Activated naive CD8-positive, alpha-beta T cell treated with anti-CD3 and anti-CD28 coated beads for 36 hours (primary cell): ENCODE measurements at places on chromosomes 1 and 21.

DNA sequence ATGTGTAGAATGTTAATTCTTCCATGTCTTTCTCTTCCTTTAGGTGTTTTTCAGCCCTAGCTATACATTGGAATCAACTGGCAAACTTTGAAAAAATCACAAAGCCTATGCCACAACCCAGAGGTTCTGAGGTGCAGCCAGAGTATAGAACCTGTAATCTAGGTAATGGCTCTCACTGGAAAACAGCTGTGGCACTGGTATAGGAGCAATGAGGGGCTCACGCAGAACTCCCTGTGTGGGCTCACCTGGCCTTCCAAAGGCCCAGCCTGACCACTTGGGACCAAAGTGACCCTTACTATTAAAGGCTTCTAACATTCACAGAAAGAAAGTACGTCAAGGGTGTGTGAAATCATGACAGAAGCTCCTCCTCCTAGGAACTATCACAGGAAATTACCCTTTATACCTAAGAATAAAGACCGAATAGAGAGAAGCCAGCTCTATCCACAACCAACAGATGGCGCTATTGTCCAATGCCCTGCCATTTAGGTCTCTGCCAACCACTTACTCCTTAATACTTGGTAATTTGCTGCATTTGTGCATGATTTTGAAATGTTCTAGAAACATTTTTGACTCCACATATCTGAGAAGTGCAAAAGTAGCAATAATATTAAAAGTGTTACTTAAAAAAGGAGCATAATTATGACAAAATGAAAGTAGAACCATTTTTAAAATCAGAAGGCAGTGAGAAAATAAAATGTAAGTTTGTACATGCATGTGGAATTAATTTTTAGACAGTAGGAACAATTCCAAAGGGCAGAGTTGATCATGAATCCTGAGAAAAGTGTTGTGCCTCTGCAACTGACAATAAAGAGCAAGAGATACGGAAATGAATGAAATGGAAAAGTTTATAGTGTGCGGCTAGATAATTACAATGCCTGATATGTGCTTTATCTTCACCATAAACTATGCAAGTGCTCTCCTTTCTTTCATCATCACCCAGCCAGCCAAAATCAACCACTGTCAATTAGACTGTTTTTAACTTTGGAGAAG is 93.1 kb upstream of the HAO2 start:
- peak; percentile 18 for DNase-seq

GRCh38 chr1:186374303-186375151 is 526 bp downstream of the TPR start:
- peak; percentile 29 for DNase-seq

GRCh38 chr1:22932803-22933470 is 39.7 kb downstream of the LACTBL1 start:
- DNase-seq = no peak

DNA sequence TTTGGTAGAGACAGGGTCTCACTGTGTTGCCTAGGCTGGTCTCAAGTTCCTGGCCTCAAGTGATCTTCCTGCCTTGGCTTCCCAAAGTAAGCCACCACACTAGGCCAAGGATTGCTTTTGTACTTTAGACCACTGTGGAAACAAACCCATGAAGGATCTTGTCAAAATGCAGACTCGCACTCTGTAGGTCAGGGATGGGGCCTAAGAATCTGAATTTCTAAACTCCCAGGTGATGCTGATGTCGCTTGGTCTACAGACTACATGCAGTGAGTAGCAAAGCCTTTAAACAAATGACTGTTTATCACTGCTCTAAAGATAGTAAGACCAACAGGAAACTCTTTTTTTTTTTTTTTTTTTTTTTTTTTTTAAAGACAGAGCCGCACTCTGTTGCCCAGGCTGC is 54.1 kb upstream of the MUTYH start:
- DNase-seq = no peak

DNA sequence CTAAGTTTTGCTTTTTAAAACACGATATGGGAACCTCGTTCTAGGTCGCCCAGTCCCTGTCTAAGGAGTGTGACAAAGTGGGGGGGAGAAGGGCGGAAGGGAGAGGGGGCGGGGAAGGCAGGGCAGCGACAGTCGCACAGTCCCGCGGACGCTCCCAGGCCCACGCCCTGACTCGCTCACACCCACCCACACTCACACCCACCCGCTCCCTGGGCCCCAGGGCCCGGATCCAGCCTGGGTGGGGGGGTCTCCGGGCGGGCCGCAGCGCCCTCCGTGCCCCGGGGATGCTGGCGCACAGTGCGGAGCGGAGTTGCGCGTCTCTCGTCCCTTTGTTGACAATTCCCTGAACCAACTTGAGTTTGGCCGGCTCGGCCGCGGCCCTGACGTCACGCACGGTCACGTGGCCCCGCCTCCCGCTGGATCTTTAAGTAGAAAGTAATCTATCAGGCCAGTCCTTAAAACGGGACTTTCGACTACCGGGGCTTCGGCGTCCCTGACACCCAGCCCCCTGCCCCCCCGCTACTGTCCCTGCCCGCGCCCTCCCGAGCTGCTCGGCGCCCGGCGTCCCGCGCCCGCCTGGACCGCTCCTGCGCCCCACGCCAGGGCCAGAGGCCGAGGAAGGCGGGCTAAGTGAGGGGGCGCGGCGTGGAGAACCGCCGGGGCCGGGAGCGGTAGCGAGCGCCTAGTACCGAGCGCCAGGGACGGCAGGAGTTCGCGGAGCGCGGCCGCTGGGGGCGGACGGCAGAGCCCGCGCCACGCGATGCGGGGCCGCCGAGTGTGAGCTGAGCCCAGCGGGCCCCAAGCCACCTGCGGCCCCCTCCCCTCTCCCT is at the start of gene FOXD3:
TSS of gene FOXD3 (plus strand) at position 454 of the 830 bp plus-strand sequence. CDS start 492 bp downstream, outside the sequence.
- DNase-seq = no peak

DNA sequence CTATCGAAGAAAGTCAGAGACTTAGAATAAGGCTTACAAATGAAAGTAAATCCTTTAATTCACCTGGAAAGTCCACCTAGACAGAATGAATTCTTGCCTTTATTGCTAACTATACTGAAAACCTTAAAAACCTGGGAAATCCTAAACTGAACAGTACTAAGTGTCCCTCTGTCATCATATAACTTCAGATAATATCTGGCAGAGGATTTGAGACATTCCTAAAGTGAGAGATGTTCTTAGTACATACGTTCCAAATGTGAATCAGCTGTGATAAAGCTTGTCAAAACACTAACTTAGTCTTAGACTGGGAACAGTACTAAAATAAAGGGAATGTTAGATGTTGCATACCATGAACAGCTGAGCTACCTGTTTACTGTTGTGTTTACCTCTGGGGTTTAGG is 121.7 kb downstream of the TNFSF18 start:
- DNase-seq = no peak

DNA sequence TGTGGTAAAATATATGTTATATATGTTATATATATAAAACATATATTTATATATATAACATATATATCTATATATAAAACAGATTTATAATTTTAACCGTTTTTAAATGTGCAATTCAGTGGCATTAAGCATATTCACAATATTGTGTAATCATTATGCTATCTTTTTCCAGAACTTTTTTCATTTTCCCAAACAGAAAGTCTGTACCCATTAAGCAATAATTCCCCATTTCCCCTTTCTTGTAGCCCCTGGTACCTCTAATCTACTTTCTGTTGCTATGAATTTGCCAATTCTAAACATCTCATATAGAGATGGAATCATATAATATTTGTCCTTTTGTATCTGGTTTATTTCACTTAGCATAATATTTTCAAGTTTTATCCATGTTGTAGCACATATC is 10.7 kb upstream of the ARHGEF11 start:
- no peak for DNase-seq

GRCh38 chr1:95246511-95246910 is 12.5 kb downstream of the RWDD3 start:
- DNase-seq = no peak

GRCh38 chr1:39214021-39214713 is 9.7 kb downstream of the MACF1 start:
- no peak for DNase-seq
